ENCODE measurements at places on chromosomes 2 and 18.

- no peak for DNase-seq
Measured at GRCh38 chr2:134479696-134480330, 225.9 kb downstream of the MGAT5 start.

DNA sequence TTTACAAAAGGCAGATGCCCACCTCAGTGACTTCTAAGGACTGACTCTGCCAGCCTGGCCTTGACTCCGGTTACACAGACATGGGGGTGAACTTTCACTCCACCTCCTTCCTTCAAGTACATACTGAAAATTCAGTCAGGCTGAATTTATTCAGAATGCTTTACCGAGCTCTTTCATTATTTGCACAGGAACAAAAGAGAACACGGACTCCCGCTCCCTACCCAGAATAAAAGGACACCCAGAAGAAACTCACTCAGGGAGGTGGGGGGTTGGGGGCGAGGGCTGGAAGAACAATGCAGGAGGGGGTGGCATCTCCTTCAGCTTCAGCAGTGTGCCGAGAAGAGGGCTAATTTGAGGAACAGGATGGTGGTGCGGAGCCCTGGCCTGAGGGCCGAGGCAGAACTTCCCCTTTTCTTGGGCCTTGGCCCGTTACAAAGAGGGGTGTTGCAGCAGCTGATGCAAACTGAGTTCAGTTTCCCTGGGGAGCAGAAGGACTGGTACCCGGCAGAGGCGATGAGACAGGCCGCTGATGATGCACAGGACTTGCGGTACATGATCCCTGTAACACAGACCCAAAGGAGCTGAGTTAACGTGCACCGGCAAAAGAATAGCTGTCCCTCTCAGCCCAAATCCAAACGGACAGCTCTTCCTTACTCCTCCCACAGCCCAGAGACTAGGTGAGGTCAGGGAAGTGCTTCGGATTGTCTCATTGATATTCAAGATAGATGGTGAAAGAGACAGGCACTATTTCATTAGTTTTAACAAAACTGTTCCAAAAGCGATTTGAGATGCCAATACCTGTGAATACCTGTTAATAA lies 24.1 kb downstream of the LYPD1 start:
- no peak for DNase-seq

- no peak for DNase-seq
Measured at GRCh38 chr2:19038071-19039015, 320.1 kb downstream of the OSR1 start.

DNA sequence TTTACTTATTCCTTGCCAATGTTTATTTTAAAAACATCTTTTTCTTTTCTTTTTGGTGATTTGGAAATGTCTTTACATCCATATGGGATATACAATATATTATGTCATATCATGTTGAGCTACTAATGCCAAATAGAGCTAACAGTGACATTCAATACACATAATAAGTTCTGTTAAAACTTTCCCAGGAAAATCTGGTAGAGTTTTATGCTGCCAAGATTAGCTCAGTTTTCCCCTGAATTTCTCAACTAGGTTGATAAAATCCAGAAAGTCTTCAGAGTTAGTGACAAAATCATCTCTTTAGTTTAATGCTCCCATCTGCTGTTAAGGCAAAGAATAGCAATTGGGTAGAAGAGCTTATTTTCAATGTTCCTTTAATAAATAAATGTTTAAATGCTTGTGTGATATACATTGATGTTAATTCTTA lies 9.9 kb downstream of the COL3A1 start:
- no peak for DNase-seq

DNA sequence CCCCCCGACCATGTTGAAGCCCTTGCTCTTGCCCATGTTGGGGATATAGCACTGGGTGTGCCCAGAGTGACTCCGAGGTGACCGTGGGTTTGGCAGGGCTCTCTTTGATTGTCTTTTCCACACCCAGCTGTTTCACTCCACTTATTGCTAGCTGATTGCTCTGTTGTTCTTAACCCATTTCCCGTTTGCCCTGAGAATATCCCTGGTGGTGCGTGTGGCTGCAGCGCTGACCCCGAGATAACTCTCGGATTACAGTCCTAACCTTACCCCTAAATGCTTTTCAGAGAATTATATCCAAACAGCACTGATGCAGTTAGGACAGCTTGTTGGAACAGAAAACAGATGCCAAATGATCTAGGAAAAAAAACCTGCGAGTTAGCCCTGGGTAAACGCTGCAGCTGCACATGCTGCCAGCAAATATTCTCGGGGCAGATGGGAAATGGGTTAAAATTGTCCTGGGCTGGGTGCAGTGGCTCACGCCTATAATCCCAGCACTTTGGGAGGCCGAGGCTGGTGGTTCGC lies 34.3 kb upstream of the SNORC start:
- DNase-seq: no peak

- DNase-seq: no peak
Measured at GRCh38 chr18:63159590-63159989, 160.0 kb downstream of the BCL2 start.

DNA sequence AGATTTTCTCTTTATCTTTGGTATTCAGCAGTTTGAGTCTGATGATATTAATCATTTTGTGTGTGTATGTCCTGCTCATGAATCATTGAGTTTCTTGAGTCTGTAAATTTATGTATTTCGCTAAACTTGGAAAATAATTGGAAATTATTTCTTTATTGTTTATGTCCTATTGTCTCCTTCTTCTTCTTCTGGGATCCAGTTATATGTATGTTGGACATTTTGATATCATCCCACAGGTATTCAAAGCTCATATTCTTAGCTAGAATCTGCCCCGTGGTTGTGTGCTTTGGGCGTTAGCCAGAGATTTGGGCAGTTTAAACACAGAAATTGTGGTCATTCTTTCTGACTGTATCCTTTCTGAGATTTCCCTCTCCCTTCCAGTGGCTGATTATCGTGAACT lies 243.0 kb upstream of the SPRED2 start:
- DNase-seq: no peak

- DNase-seq: no peak
Measured at GRCh38 chr2:101432411-101433181, 42.3 kb downstream of the RFX8 start.

DNA sequence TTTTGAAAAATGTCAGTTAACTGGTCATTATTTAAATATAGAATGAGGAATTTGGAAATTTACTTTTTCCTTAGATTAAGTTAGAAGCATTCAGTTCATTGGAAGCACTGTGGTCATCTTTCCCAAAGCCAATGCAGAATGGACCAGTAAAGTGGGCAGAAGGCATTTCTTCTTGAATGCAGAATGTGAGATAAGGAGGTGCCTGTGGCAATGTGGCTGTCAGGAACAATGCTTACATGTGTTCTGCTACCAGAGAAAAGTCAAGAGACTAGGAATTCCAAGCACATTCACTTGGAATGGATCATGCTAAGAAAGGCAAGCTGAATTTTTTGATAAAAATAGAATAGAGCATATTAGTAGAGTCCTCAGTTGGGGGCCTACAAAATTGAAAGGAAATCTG lies 295.0 kb upstream of the KCNH7 start:
- DNase-seq: no peak

GRCh38 chr2:144437636-144438035 lies 82.3 kb downstream of the ZEB2 start:
- DNase-seq: no peak

GRCh38 chr2:217996361-217996760 lies 6.4 kb downstream of the TNS1 start:
- DNase-seq: no peak

GRCh38 chr2:3405307-3405706 lies 25.8 kb downstream of the TRAPPC12 start:
- DNase-seq: no peak

GRCh38 chr2:65070172-65070830 lies 14.1 kb downstream of the CEP68 start:
- no peak for DNase-seq

DNA sequence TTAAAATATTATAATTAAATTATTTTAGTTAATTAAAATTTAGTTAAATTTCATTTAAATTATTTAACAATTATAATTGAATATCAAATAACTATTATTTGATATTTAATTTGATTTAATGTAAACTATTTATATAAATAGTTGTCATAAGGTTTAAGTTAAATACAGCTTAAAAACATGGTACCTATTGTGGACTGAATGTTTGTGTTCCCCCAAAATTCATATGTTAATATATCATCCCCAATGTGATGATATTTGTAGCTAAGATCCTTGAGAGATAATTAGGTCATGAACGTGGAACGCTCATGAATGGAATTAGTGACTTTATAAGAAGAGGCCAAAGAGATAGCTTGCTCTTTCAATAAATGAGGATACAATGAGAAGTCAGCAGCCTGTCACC lies 505.7 kb upstream of the LRATD1 start:
- DNase-seq: no peak

GRCh38 chr2:45698554-45698953 lies 47.1 kb downstream of the PRKCE start:
- no peak for DNase-seq

DNA sequence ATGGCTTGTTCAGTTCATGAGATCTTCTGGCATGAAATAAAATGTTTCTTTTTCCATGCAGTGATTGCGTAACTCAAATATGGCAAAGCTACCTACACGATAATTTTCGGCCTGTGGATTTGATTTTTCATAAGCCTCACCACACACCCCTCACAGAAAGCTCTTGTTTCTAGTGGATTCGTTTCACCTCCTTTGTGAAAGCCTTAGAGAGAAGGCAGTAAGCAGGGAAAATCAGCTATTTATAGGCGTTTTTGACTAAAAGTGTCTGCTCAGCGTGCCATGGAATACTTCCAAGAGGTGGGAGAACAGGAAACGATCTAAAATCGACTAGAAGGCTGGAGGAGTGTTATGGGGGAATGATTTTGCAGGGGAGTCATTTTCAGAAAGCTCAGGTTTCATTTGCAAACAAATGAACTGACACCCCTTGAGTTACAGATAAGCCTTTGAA lies 417.9 kb downstream of the TGIF1 start:
- DNase-seq: no peak

DNA sequence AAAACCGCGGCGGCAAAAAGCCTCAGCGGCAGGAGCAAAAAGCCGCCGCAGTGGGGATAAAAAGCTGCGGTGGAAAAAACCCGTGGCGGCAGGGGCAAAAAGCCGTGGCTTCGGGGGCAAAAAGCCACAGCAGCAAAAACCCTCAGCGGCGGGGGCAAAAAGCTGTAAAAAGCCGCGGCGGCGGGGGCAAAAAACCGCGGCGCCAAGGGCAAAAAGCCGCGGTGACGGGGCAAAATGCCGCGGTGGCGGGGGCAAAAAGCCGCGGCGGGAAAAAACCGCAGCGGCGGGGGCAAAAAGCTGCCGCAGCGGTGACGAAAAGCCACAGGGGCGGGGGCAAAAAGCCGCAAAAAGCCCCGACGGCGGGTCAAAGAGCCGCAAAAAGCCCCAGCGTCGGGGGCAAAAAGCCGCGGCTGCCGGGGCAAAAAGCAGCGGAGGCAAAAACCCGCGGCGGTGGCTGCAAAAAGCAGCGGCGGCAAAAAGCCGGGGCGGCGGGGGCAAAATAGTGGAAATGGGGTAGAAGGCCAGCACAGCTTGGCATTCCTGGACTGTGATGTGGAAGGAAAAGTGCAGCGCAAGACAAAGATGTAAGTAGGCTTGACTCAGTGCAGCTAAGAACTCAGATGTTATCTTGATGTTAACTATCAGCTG lies 151.8 kb downstream of the ANKRD30BL start:
- DNase-seq: no peak

DNA sequence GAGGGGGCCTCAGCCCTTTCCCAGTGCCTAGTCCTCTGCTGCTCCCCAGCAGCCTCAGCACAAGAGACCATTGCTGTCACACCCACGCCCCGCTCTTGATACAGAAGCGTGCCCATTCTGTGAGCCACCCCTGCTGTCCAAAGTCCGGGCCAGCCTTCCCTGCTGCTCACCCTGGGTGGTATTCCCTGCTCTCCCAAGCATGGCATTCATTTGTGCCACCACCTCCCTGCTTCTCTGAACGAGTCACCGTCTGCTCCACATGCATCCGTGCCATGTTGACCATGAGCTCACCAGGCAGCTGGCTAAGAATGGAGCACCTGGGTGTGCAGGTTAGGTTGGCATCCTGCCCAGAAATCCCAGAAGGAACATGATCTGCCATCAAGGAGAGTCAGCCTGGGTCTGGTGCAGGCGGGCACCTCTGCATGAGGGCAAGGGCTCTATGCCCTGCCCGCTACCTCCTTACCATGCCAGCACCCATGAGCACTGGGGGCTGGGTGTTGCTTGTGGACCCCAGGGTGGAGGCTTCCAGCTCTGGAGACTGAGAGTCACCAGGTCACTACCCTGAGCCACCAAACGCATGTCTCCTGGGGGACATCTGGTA lies 63.0 kb downstream of the TWIST2 start:
- no peak for DNase-seq

DNA sequence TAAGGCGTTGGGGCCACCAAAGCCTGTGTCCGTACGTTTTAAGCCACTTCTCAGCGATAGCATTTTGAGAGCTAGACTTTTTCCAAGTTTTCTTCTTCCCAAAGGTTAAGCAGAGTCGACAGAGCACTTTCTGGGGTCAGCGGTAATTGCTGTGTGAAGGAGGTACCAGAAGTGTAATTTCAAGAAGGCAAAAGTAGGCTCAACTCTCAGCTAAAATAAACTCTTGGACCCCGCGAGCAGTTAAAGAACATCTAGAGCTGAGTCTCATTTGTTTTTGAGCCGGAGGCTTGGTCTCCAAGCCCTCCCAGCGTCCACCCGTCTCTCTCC lies 1.9 kb upstream of the PAX3 start:
- no peak for DNase-seq

DNA sequence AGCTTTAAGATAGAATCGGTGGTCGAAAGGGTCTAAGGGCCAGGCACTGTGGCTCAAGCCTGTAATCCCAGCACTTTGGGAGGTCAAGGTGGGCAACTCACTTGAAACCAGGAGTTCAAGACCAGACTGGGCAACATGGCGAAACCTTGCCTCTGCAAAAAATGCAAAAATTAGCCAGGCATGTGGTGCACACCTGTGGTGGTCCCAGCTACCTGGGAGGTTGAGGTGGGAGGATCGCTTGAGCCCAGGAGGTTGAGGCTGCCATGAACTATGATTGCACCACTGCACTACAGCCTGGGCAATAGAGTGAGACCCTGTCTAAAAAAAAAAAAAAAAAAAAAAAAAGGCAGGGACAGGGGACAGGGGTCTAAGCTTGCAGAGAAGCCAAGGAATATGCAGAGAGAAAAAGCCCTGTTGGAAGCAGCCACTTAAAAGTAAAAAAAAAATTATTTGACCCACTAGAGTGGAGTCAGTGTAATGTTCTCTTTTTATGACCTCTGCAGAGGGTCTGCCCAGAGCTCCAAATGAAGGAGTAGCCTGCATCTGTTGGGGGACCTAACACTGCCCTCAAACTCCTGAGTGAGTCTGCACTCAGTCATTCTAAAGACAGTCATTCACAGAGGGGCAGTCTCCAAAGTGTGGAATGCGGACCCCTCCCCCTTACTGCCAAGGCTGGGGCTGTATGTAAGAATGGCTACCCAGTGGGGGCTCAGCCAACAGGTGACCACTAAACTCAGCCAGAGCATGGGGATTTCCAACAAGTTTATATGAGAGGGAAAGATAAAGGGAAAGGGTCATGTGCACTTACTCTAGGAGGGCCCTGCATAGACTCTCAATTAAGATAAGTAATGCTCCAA lies 118.5 kb upstream of the CDCA7 start:
- DNase-seq: no peak

GRCh38 chr2:63581298-63581961 lies 6.8 kb downstream of the WDPCP start:
- DNase-seq: no peak

Measured in T-helper 9 cell (primary cell).